ENCODE measurements at places on chromosomes 2 and 18.
A peak's percentile ranks its signal among the peaks of the same experiment; 100 is the strongest.

GRCh38 chr2:44952143-44952805, 10.8 kb downstream of the SIX3 start:
- DNase-seq, result no peak

- no peak for DNase-seq
These were observed 12.4 kb upstream of the GPD2 start for GRCh38 chr2:156423674-156424282.

- DNase-seq, result no peak
These were observed 50.9 kb downstream of the PLEKHA3 start for GRCh38 chr2:178531168-178531567.

DNA sequence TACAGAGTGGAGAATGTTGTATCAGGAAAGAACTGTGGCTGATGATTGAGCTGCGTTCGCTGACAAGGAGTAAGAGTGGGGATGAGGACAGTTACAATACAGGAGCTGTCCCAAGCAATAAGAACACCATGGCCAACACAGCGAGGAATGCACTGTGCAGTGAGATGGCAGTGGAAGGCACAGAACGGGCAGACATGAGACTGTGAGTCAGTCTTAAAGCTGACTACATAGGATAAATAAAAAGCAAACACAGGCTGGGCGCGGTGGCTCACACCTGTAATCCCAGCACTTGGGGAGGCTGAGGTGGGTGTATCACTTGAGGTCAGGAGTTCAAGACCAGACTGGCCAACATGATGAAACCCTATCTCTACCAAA, 89.8 kb downstream of the CABYR start:
- DNase-seq, result no peak

DNA sequence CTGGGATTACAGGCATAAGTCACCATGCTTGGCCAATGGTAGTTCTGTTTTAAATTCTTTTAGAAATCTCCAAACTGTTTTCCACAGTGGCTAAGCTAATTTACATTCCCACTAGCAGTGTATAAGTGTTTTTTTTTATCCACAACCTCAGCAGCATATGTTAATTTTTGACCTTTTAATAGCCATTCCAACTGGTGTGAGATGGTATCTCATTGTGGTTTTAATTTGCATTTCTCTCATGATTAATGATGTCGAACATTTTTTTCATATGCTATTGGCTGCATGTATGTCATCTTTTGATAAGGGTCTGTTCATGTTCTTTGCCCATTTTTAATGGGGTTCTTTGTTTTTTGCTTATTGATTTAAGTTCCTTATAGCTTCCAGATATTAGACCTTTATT, 20.0 kb downstream of the MOCOS start:
- no peak for DNase-seq

DNA sequence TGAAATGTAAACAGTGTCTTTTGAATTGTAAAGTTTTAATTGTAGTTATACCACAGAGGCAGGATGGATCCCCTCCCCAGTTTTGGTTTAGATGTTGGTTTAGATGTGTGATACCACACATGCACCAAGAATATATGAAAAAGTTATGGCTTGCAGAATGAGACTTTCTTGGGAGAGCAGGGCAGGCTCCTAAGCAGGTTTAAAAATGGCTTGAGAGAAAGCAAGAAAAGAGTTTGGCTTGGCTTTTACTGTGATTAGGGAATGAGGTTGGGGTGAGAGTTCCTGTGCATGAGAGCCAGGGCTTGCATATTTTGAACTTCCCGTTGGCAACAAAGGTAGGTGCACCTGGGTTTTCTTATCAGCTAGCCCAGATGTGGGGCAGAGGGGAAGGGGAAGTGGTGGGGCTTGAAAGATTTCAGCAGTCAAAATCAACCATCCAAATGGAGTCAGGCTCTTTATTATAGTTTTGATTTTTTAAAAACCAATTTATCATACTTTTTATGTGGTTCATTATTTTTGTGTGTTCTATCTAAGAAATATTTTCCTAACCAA, 246.9 kb downstream of the MTX2 start:
- no peak for DNase-seq

DNA sequence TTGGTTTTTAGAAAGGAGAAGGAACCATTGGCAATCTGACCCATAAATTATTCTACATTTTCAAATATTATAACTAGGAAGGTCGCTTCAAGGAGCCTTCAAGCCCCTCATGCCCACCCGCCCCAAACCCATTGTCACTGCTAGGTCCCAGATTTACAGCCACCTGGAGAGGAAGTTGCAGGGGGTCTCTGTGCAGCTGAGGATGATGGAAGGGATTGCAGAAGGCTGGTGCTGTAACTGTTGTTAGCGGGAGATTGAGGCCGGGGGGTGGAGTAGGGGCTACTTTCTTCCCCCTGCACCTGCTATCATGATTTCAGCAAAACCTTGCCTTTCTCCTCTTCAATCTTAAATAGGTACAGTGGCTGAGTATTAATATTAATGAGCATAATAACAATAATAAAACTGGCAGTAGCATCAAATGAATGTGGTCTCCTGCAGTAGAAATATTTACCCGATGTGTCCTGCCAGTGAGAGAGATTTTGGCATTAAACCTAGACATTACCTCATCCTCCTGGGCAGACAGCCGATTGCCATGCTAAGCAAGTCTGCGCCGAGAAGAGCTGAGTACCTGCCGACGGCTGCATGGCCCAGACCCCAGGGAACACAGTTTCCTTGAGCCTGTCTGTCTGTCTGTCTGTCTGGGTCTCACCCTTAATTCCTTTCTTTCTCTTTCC, 225.4 kb downstream of the FAM210A start:
- no peak for DNase-seq

GRCh38 chr2:232174662-232175061, 203.9 kb upstream of the ALPP start:
- no peak for DNase-seq

GRCh38 chr18:23966909-23967308, 47.6 kb upstream of the TTC39C start:
- DNase-seq, result no peak

DNA sequence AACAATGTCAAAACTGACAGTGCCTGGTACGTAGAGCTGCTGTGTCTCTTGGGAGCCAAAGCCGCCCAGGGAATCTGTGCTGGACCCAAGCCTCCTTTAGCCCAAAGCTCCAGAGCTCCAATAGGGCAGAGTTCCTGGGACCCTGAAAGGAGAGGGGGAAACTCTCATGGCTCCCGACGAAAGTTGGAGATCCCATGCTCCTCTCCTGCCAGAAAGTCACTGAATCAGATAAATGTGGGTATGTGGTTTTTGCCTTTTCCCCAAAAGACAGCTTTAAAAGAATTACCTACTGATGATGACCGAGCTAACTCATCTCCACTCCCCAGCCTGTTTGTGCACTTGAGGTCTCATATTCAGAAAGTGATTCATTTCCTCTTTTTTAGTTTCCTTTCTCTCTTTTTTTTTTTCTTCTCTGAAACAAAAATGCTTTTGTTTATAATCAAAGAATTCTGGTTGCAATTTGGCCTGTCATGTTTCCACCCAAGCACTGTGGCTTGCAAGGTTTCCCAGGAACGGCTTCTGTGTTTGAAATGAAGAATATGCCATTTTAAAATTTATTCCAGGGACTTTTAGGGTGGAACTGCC, 14.1 kb upstream of the PMAIP1 start:
- DNase-seq, result peak; percentile 42

- DNase-seq, result no peak
These were observed 70.3 kb downstream of the ANTXR1 start for GRCh38 chr2:69083235-69083748.

DNA sequence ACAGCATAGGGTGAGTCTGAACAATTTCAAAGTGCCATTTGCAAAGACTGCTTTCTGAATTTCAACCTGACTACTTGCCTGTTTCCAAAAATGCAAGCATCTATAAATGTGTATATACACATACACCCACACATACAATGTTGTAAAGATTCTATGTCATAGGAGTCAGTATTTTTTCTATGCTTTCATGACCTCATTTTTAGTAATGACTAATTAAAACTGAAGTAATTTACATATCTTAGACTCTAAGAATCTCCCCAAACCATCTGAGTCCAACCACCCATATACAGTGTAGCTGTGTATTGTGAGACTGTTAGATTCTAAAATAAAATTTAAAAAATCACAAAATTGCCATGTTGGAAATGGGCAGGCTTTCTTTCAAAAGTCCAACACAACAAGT, 162.0 kb upstream of the STK17B start:
- DNase-seq, result no peak

- DNase-seq, result no peak
These were observed 79.3 kb upstream of the LGALSL start for GRCh38 chr2:64374686-64375085.

- DNase-seq, result no peak
These were observed 38.3 kb downstream of the SRSF7 start for GRCh38 chr2:38712871-38713270.

DNA sequence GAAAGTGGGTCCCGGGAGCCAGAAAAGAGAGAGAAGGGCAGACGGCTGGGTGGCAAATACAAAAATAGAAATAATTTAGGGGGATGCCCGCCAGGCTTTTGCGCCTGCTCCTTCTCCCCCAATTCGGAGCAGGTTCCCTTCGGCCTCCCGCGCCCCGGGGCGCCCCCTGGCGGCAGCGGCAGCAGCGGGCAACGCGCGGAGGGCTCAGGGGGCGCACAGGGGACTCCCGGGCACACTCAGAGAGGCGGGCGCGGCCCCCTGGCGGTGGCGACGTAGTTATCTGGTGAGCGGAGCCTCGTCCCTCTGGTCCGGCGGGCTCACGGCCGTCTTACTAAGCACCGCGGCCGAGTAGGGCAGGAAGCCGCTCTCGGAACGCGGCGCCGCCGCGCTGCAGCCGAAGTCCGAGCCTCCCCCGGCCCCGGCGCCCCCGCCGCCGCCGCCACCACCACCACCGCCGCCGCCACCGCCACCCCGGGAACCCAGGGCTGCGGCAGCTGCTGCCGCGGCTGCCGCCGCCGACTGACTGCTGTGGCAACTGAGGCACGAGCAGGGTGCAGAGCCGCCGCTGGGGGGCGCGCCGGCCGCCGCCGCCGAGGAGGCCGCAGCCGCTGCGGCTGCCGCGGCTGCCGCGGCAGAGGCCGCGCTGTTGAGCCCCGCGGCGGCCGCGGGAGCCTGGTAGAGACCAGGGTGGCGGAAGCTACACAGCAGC, 3.8 kb downstream of the EVX2 start:
- DNase-seq, result peak; percentile 48

DNA sequence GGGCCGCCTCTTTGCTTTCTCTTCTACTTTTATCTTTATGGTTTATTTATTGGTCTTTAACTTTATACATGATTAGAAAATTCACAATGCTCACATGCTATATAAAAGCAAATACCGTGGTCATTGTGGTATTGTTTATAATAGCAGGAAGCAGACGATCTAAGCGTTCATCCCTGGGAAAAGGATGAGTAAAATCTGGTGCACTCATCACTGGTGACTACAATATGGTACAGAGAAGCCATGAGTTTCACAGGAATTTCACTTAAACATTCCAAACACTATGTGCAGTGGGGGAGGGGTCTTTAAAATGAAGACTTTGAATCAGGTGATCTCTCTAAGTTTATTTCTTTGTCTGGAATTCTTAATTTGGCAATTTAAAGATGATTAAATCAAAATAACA, 97.9 kb downstream of the SCN3A start:
- DNase-seq, result no peak
